ENCODE measurements at places on chromosomes 2 and 18.

DNA sequence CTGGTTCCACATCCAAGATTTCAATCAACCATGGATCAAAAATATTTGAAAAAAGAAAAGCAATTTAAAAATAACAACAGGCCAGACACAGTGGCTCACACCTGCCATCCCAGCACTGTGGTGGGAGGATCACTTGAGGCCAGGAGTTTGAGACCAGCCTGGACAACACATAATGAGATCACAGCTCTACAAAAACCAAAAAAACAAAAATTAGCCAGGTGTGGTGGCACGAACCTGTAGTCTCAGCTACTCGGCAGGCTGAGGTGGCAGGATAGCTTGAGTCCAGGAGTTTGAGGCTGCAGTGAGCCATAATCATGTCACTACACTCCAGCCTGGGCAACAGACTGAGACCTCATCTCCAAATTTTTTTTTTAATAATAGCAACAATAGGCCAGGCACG is 13.4 kb upstream of the SPATA3 start:
- no peak for DNase-seq

DNA sequence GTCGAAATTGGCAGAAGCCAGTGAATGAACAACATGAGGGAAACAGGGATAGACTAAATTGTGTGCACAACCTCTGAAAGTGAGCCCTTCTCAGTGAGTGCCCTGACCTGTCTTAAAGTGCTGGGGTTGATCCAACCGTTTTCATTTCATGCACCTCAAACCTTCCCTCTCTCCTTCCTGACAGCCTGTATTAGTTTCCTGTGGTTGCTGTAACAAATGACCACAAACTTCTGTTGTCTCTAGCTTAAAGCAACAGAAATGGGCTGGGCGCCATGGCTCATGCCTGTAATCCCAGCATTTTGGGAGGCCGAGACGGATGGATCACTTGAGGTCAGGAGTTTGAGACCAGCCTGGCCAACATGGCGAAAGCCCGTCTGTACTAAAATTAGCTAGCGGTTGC is 48.8 kb upstream of the PPP1CB start:
- no peak for DNase-seq

DNA sequence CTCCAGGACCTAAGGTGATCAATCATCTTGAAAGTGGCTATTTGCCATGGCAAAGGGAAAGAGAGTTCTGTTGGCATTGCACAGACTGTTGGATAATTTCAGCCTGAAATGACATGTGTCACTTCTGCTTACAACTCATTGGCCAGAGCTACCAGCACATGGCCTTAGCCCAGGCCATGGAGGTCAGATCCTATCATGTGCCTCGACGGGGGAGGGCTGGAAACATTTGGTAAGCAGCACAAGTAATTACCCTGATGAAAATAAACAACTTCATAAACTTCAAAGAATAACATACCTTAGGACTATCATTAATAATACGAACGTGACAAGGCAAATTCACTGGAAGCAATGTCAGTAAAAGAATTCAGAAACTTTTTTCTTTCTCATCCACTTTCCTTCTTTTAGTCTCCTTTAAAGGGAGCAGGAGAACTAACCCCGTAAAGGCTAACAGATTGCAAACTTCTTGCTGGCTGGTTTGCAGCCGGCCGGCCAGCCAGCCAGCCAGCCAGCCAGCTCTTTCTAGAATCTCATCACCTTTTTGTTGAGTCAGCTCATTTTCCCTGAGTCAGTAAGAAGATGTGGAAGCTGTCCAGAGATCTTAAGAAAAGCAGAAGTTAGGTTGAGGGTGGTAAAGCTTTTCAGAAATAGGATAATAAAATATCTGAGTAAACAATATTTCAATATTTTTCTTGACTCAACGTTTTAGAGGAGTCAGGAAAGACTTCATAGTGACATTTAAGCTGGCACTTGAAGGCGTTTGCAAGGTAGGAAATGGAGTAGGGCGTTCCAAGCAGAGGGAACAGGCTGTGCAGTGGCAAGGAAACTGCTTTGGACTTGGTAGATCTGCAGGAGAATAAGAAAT is 31.9 kb downstream of the CNRIP1 start:
- no peak for DNase-seq

- no peak for DNase-seq
Measured at GRCh38 chr2:20188851-20189250, 36.1 kb downstream of the SDC1 start.

GRCh38 chr2:239156516-239157265 is 244.1 kb downstream of the HDAC4 start:
- DNase-seq = no peak

- DNase-seq = no peak
Measured at GRCh38 chr18:49177071-49177470, 226.3 kb upstream of the SMAD7 start.

- peak; percentile 5 for DNase-seq
Measured at GRCh38 chr2:173149491-173149890, 73.8 kb downstream of the MAP3K20 start.

- no peak for DNase-seq
Measured at GRCh38 chr2:138059487-138060300, 95.4 kb downstream of the HNMT start.

- no peak for DNase-seq
Measured at GRCh38 chr2:88603146-88603545, 24.1 kb downstream of the EIF2AK3 start.

GRCh38 chr2:134457353-134457752 is 203.5 kb downstream of the MGAT5 start:
- DNase-seq = no peak

GRCh38 chr18:73119574-73119973 is 251.8 kb upstream of the NETO1 start:
- no peak for DNase-seq

DNA sequence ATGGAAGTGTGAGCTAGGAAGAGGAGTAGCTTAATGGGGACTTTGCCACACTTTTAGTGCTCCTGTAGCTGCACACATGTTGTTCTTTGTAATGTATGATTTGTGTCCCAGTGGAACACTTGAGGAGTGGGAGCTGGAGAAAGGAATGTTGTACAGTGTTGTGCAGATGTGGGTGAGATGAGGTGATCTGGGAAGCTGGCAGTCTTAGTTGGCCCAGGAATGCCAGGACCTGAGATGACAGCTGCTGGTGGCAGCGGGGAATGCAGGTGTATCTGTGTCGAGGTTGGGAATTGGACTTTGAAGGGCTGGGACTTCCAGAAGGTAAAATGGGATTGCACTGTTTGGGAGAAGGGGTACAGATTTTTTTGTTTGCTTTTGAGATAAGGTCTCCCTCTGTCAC is 23.6 kb downstream of the NEDD4L start:
- DNase-seq = no peak

- peak; percentile 70 for DNase-seq
Measured at GRCh38 chr2:25341753-25342371, at the start of gene DNMT3A. Gene DNMT3A (minus strand): TSS chr2:25341925. CDS start chr2:25313984, 27,941 bp downstream.

GRCh38 chr2:6164986-6165747 is 473.0 kb downstream of the SOX11 start:
- no peak for DNase-seq

DNA sequence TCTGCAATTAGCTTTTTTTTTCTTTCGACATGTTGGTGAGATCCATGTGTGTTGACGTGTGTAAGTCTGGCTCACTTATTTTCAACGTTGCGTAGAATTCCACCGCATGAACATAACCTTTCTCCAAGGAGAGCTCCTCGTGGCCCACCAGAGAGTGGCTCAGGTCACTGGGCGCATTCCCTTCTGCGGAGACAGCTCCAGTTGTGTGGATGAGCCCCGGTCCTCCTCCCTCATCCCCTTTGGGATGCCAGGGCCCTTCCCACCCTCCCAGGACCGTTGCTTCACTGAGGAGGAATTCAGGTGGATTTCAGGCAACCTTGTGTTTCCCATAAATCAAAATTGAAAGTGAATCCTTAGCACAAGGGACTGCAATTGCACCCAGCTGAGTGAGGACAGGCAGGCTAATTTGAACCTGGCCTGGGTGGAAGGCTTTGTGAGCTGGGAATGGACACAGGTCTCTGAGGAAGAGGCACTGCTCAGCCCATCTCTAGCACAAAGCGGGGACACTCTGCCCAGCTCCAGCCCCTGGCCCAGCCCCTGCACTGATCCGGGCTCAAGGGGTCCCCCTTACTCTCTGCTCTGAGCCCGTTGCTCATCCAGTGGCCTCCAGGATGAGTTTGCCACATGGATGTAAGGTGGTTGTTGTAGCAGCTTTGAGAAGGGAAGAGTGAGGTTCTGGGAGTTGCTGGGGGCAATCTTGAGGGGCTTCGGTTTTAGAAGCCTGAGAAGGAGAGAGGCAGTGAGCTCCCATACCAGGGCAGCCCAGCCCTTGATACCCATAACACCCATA is 57.8 kb upstream of the HAAO start:
- DNase-seq = no peak

DNA sequence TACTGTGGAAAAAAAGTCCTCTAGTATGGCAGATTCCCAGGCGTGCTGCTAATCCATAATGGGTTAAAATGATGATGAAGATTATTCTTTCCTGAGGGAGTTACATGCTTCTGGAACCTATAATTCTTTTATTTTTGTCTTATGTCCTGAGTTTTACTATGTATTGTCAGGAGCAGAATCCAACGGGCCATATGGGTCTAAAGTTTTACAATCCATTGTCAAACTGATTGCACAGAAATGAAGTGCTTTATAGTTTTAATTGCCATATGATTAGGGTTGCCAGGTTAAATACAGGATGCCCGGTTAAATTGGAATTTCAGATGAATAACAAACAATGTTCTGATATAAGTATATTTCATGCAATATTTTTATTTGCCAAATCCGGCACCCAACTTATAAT is 100.9 kb upstream of the MAP3K20 start:
- DNase-seq = no peak

DNA sequence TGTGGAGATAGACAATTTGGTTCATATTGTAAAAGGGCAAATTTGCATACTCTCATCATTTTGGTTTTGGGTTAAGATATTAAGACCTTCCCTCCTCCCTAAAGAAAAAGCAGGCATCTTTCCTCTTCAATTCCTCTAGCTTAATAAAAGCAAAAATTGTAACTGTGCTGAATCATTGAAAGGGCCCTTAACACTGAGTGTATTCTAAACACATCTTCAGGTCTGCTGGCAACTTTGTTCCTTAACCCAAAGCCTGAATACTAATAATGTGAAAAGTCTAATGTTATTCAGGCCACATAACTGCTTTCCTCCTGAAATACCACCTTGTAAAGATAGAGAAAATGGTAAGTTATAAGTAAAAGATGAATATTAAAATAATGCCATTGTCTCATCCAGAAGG is 1200.5 kb upstream of the FAM98A start:
- no peak for DNase-seq

- DNase-seq = no peak
Measured at GRCh38 chr2:211802666-211803065, 735.9 kb downstream of the ERBB4 start.

- DNase-seq = no peak
Measured at GRCh38 chr18:11761553-11761952, 72.5 kb downstream of the GNAL start.

GRCh38 chr2:154425994-154426393 is 272.5 kb upstream of the KCNJ3 start:
- DNase-seq = no peak

DNA sequence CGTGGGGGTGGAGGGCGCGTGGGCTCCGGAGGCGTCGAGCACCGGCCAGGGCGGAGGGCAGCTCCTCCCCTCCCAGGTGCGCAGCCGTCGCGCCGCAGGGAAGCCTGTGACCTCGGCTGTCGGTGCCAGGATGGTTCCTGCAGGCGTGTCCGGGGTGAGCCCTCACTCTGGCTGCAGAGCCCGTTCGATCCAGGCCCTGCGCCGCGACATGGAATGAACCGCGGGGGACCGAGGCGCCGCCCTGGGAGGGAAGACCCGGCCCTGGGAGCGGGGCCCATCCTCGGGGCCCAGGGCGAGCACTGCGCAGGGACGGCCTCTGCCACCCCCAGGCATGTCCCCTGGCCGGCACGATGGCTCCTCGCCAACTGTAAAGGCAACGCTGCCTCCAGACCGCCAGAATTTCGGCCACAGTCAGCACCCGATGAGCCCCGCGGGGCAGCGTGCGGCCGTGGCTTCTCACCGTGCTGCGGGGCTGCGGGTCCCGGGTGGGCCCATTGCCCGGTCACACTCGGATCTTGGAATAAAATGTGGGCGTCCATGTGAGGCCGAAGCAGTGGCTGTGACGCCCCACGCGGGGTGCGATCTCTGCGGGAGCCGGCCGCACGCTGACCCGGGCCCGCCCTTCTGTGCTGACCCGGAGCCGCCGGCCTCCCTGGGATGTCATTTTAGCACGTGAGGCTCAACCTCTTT is 26.6 kb downstream of the SALL3 start:
- no peak for DNase-seq

GRCh38 chr2:224055101-224055500 is 16.0 kb upstream of the SERPINE2 start:
- no peak for DNase-seq

- DNase-seq = no peak
Measured at GRCh38 chr2:53690876-53691275, 76.7 kb upstream of the CHAC2 start.

DNA sequence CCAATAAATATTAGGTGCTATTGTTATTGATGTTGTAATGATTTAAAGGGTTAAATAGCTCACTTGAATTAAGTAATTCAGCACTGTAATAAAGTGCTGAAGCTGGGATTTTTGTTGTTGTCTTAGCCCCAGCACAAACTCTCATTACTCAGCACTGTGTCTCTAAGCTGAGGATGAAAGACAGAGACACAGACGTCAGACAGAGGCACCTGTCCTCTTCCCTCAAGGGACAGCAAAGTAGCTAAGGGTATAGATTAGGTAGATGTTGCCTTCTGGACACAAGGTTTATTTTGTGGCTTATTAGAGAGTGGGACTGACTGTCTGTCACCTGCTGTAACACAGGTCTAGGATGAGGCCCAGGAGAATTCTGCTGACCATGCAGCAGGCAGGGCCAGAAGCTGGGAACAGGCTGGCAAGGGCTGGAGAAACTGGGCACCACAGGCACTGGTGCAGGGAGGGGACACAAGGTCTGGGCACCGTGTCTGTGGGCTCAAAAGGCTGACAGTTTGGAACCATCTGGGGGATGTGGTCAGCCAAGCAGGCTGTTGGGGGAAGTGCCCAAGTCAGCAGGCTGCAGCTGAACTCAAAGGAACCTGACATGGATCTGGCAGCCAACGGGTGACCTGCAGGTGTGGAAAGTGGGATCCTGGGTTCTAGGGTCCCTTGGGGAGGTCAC is 20.0 kb upstream of the PTPN4 start:
- no peak for DNase-seq

DNA sequence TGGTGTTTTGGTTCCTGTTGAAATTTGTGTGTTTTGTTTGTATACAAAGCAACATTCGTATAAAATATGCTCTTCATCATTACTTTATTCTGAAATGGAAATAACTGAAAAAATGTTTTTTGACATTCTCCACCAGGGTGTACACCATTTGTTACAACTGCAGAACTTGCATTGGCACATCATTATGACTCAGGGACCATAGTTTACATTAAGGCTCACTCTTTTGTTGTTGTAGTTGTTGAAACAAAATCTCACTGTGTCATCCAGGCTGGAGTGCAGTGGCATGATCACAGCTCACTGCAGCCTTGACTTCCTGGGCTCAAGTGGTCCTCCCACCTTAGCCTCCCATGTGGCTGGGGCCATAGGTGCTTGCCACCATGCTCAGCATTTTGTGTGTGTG is 676.6 kb downstream of the TDRD15 start:
- no peak for DNase-seq

- no peak for DNase-seq
Measured at GRCh38 chr2:23636426-23636825, 251.4 kb downstream of the KLHL29 start.
